Camera-type eye (tissue), 1 donor: ENCODE measurements at places on chromosomes 6 and 20. TPM values are rescaled to one million over a fixed set of nuclear protein-coding genes. Genes with fewer than 3 reads are reported as not detected.

IL22RA2 gene
- not detected for total RNA-seq

ULBP3 gene
- total RNA-seq: 4.2 TPM

BPI gene
- total RNA-seq: 2.4 TPM

TP53TG5 gene
- total RNA-seq: not detected
